ENCODE measurements at places on chromosomes 6 and 20. TPM values are rescaled to one million over a fixed set of nuclear protein-coding genes. Genes with fewer than 3 reads are reported as not detected.

GRCh38 chr20:22524393-22525015 lies 59.9 kb downstream of the FOXA2 start:
- no peak for DNase-seq

Gene SERPINB6
- total RNA-seq, result 285 TPM

DNA sequence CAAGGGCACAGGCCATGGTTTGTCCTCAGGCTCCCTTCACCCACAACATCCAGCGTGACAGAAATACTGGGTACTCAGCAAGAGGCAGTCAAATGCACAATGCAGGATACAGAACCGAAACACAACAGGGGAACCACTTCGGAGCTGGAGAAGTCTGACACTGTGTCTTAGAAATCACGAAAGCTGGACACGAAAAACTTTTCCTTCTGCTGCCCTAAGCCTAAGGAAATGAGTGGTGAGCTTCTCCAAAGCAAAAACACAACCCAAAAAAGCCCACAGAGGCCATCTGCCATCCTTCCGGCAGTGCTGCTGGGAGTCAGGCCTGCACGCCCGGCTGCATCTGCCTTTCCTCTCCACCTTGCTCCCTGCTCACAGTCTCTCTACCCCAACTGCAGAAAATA lies 106.3 kb downstream of the SLC23A2 start:
- DNase-seq, result no peak

DNA sequence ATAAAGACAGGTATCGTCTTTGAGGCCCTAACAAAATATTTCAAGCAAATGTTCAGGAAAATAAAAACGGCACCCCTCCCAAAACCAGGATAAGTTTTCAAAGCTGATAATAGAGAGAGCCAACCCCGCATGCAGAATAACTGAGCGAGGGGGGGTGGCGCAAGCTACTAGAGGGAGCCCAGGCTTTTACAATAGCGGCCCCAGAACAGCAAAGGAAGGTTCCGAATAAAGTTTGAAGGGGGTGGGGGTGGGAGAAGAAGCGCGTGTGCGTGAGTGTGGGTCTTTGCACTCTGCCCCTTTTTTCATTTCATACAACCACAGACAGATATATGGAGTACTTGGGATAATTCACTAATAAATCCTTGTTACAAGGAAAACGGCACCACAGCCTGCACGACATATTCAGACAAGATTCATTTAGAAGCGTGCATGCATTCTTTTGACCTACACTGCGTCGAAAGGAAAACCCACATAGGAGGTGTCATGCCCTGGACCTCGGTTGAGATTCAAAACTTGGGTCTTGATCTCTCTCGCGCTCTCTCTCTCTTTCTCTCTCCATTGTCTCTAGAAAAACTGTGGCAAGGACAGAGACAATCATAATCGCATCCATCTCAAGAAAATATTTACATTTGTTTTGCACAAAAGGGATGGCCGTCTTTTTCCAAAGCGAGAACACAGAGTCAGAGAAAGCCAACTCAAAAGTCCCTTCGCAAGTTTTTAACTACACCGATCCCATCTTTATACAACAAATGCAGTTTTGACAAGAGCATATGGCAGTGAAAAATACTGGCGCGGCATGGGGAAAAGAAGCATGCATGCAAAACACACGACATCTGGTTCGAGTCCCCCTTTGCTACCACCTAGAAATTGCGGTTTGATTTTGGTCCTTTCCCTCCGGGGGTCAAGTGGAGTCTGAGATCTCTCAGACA lies 1.6 kb downstream of the OLIG3 start:
- no peak for DNase-seq

Gene STX11
- total RNA-seq, result 0.59 TPM

DNA sequence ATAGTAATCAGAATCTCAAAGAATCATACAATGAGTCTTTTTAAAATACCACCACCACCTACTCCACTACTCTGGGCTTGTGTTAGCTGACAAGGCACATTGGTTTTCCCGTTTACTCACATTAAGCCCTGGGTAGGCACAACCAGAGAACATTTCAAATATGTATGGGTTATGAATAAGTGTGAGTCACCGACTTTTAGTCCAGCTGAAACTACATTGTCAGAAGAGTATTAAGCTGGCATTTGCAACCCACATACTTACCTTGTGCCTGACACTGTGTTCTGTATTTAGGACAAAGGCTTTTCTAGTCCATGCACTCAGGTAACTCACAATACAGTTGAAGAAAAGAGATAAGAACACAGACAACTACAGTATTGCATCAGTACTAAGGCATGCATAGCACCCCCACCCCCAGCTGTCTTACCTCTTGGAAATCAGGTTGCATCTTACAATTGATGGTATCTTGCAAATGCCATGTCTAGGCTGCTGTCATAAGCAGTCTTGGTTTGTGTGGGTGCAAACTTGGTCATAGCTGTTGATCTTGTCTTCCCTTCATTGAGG lies 40.3 kb upstream of the AHI1 start:
- DNase-seq, result no peak

Gene KIAA1755
- 3.9 TPM for total RNA-seq

DNA sequence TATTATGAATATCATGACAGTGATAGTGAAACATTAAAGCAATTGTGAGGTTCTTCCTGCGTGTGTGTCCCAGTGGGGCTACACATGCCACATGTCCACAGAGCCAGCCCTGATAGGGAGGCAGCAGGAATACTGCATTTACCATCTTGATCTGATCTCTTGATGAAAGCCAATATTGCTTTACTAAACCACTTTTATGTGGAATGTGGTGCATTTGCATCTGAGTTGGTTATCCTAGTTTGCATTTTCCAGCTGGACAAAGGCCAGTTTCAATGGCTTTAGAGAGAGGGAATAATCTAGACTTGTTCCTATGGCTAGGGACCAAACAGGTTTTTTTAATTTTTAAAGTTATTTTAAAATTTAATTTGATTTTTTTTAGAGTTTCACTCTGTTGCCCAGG lies 216.3 kb upstream of the FERMT1 start:
- no peak for DNase-seq

- peak; percentile 28 for DNase-seq
Measured at GRCh38 chr6:30914854-30915590, 984 bp downstream of the VARS2 start.

GRCh38 chr6:128511506-128511905 lies 8.9 kb downstream of the PTPRK start:
- DNase-seq, result no peak

DNA sequence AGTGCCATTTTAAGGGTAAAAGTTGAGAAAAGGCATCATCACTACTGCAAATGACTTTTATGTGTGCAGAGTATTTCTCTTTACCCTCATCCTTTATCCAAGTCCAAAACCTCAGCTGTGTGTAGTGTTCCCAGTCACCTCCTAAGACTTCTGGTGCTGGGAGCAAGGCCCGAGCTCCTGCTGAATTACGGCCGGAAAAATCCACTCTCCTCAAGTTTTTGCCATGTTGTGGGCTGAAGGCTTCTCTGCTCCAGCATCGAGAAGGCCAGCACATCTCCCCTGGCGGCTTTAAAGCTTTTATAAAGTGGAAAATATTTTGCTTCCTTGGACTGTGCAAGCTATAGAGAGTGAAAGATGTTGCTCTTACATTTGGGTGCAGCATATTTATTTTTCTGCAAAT lies 153.2 kb upstream of the THBS2 start:
- peak; percentile 4 for DNase-seq

DNA sequence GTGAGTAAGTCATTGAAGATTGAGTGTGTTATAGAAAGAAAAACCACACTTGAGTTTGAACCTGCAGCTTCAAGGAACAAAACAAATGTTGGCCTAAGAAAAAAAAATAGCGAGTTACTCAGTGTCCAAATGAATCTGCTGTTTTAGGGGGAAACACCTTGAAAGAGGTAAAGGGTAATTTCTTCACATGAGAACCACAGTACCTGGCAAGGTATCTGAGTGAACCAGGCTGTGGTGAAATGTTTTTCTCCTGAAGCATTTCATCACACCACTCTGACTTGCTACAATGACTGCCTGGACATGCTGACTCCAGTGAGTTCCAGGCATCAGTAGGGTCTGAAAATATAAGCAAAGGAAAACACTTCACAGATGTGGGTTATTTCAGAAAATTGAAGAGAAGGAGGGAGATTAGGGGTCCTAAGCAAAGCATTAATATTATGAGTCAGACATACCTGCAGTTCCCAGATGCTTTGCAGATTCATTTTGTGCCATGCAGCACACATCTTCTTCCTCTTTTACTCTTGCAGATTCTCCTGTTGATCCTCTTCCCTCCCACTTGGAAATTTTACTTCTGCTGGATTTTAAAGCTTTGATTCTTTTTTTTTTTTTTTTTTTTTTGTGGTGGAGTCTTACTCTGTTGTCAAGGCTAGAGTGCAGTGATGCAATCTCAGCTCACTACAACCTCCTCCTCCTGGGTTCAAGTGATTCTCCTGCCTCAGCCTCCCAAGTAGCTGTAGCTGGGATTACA lies 206.2 kb upstream of the SGK1 start:
- DNase-seq, result no peak

Gene SNAP91
- total RNA-seq, result not detected

- peak; percentile 23 for DNase-seq
Measured at GRCh38 chr6:132391391-132392269, 9.6 kb downstream of the MOXD1 start.

Gene MAPK13
- 166 TPM for total RNA-seq

- no peak for DNase-seq
Measured at GRCh38 chr6:105452924-105453756, 50.3 kb upstream of the PREP start.

- DNase-seq, result no peak
Measured at GRCh38 chr6:81215092-81215432, 537.4 kb downstream of the TENT5A start.

Gene ID4
- total RNA-seq, result 5.3 TPM

GRCh38 chr20:44736170-44737021 lies 9.3 kb upstream of the KCNK15 start:
- peak; percentile 67 for DNase-seq

Gene RAET1G
- not detected for total RNA-seq

Gene SOBP
- 3.4 TPM for total RNA-seq

DNA sequence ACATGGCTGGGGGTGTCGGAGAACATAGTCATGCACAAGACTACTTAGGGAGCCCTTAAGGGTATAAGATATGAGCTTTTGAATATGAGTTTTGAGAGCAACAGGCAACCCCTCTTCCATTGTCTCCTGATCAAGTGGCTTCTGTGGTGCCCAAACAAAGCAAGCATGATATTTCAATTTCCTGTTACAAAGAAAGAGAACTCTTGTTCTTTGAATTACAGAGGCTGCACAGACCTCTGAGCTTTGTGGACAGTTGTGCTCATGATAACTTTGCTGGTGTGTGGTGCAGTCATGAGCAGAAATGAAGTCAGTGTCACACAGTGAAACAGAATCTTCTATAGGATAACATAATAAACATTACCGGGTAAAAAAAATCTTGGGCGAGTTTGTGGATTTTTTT lies 66.8 kb upstream of the THEMIS start:
- no peak for DNase-seq

- DNase-seq, result peak; percentile 49
Measured at GRCh38 chr6:26420688-26421171, 18.7 kb downstream of the BTN3A1 start.

GRCh38 chr20:53980031-53980465 lies 90.3 kb downstream of the BCAS1 start:
- DNase-seq, result no peak

DNA sequence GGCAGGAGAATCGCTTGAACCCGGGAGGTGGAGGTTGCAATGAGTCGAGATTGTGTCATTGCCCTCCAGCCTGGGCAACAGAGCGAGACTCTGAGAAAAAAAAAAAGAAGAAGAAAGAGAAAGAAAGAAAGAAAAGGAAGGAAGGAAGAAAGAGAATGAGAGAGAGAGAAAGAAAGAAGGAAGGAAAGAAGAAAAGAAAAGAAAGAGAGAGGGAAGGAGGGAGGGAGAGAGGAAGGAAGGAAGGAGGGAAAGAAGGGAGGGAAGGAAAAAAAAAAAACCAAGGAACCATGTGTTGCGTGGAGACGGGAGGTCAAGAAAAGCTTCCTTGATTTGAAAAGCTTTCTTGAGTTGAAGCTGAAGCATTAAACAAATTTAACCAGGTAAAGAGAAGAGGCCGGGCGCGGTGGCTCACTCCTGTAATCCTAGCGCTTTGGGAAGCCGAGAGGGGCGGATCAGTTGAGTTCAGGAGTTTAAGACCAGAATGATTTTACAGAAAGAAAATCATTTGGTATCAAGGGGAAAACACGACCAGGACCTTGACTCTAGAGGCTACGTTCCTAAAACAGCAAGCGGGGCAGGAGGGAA lies 90.5 kb upstream of the PRSS16 start:
- DNase-seq, result no peak

Gene DEFB132
- not detected for total RNA-seq

GRCh38 chr6:33746651-33747100 lies at the start of gene IP6K3:
Gene IP6K3, minus strand, starts transcription at chr6:33746905. Its CDS starts 11,429 bp downstream, at chr6:33735476.
- no peak for DNase-seq

Gene ETV7
- total RNA-seq, result 2.9 TPM

DNA sequence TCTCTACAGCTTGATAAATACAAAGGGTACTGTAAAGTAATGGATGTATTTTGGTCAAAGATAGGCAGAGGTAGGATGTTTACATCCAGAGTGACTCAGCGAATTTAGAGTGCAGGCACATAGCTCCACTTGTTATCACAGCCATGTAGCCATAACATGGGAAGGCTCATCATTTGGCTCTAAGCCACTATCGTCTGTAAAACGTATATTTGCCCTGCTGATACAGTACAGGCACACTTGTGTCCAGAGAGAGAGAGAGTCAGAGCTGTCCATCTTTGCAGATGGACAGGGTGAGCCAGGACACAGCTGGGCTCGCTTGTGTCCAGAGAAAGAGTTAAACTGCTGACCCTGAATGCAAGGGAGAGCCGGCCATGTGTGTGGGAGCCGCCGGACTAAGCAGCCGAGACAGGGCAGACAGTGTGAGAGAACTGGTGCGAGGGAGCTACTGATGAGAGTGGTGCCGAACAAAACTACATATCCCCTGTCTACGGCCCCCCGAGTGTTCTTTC lies 619.0 kb downstream of the DOK5 start:
- no peak for DNase-seq

DNA sequence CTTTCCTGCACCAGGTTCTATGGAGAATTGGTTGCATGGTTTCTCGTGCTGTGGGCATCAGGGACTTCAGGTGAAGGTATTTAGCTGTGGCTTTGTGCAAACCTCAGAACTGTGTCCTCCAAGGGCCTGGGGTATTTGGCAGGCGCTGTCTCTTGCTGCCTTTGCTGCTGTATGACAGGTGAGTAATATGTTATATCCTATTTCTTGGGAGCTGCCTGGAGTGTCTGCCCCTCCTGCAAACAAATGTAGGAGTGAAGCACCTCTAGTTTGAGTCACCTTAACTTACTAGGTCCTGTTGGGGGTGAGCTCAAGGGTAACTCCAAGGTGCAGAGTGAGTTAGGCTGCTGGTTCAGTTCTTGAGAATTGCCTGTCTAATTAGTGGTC lies 177.7 kb upstream of the RNF24 start:
- DNase-seq, result no peak

Data from colonic mucosa (tissue), 4 donors.